ENCODE measurements at places on chromosomes 13 and 19. TPM values are rescaled to one million over a fixed set of nuclear protein-coding genes. Genes with fewer than 3 reads are reported as not detected.

Gene RNF113B
- total RNA-seq, result not detected

Gene PARP4
- total RNA-seq, result 66.1 TPM

Gene SIGLEC5
- not detected for total RNA-seq

Gene RNF225
- not detected for total RNA-seq

Gene CYP4F3
- not detected for total RNA-seq

Gene GJA3
- total RNA-seq, result under 0.01 TPM

Gene TTC9B
- total RNA-seq, result not detected

Gene PRX
- total RNA-seq, result 1.2 TPM

Gene HCST
- total RNA-seq, result 1.2 TPM

Gene WDFY2
- total RNA-seq, result 14.3 TPM

Gene STOML3
- total RNA-seq, result not detected

Gene LDLR
- 284 TPM for total RNA-seq

Gene DGKH
- 20.5 TPM for total RNA-seq

Gene ERICH4
- total RNA-seq, result not detected

Gene ZFP82
- 7.4 TPM for total RNA-seq
